ENCODE measurements at places on chromosomes 1 and 21. TPM values are rescaled to one million over a fixed set of nuclear protein-coding genes. Genes with fewer than 3 reads are reported as not detected.

DNA sequence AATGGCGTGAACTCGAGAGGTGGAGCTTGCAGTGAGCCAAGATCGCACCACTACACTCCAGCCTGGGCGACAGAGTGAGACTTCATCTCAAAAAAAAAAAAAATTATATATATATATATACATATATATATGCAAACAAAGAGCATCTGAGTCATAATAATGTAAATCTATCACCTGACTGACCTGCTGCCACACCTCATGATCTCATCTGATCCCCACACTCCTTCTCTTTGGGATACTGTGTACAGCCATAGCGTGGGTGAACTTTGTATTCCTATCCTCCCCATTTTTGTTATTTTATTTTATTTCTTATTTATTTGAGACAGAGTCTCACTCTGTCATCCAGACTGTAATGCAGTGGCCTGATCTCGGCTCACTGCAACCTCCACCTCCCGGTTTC lies 2.6 kb upstream of the HDAC1 start:
- no peaks in the 10 kb centered on the region for H3K36me3 ChIP-seq
- no peak for DNase-seq
- H3K27ac ChIP-seq = no peak overlapping the region

CTSS gene
- 40.9 TPM for total RNA-seq

DNA sequence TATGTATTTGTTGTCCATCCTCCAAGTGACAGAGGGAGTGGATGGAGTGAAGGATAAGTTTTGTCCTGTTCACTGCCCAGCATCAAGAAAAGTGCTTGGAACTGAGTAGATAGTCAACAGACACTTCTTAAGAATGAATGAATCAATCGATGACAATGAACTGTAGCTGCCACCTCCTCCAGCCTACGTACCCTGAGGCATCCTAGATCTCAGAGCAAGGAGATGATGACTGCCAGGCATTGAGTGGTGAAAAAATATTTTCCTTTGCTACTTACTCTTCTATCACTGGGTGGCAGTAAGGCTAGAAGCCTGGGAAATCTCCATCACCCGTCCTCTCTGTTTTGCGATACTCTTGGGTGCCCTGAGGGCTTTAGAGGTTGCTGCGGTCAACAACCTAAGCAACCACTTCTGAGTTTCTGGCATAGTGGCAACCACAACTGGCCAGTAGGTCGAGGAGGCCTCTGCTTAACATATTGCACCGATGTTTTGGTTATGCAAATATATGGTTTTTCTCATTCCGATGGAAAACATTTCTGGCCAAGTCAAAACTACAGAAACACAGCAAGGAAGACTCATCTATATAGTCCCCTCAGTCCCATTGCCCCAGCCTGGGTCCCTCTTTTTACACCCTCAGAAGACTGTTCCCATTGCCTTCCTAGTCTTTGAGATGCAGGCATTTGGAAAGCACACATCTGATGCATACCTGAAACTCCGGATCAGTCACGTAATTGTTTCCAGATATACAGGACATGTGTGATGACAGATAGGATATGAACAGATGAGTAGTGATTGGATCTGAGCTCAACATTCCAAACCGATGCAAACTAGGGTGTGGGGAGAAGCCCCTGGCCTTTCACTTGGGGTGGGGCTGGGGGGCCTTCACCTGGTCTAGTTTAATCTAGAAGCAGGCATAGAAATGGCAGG lies 136.8 kb downstream of the RUNX1 start:
- H3K27ac ChIP-seq = no peak overlapping the region
- H3K4me1 ChIP-seq = peaks cover 9% of the 10 kb centered on the region
- no peaks in the 10 kb centered on the region for H3K36me3 ChIP-seq

GRCh38 chr21:44927587-44928461 lies 7.1 kb upstream of the ITGB2 start:
- H3K4me3 ChIP-seq = no peak overlapping the region
- peaks cover 29% of the 10 kb centered on the region for H3K4me1 ChIP-seq
- DNase-seq = no peak
- peaks cover 20% of the 10 kb centered on the region for H3K27me3 ChIP-seq
- no peak overlapping the region for H3K27ac ChIP-seq

HRNR gene
- not detected for total RNA-seq

DNA sequence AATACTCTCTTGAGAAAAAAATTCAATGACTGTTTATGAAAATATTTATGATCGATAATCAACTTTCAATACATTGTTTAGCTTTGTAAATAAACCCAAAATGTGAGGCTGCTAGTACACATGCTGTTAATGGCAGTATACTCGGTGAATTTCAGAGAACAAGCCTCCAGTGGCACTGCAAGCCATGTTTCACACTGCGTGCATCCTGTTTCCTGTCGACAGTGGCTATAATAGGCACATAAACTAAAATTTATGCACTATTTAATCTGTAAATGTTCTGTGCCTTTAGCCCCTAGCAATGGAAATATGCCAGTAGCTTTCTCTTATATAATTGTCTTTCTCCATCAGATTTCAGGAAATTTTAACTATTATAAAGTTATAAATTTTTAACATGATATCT lies 26.3 kb upstream of the RGS18 start:
- no peak overlapping the region for H3K4me3 ChIP-seq
- H3K4me1 ChIP-seq = no peaks in the 10 kb centered on the region
- H3K27ac ChIP-seq = no peak overlapping the region
- no peaks in the 10 kb centered on the region for H3K27me3 ChIP-seq

DNA sequence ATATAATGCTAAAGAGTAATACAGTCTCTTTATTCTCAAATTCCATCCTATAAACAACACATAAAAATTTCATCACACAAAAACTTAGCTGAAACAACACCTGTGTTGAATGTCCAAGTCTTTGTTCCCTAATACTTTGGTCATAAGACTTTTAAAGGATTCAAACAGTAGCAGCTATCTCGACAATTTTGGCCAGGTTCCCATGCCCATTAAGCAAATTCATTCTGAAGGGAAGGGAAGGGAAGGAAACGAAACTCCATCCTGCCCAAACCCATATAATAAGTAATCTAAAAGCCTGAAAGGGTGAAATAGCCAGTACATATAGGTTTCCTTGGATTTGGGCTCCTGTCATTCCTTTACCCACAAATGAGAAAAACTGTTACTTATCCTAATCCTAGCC lies 7.5 kb downstream of the IVNS1ABP start:
- no peak overlapping the region for H3K27ac ChIP-seq
- H3K4me3 ChIP-seq = no peak overlapping the region
- DNase-seq = no peak
- peaks cover 25% of the 10 kb centered on the region for H3K4me1 ChIP-seq

GRCh38 chr1:2320760-2321667 lies 70.3 kb downstream of the MORN1 start:
- H3K36me3 ChIP-seq = no peaks in the 10 kb centered on the region
- H3K4me3 ChIP-seq = no peak overlapping the region
- H3K27ac ChIP-seq = peak overlapping the region; percentile 93
- H3K4me1 ChIP-seq = peaks cover 42% of the 10 kb centered on the region
- no peak for DNase-seq

DNA sequence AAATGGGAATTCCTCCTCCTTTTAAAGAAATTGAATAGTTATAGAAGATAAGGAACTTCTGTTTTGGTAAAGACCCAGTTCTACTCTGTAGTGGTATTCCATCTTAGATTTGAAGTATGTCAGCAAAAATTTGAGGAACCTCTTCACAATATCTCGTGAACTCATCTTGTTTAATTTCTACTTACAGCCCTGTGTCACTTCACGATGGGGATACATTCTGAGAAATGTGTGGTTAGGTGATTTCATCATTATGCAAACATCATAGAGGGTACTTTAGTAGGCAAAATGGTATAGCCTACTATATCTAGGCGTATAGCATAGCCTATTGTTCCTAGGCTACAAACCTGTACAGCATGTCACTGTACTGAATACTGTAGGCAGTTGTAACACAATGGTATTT lies 36.0 kb downstream of the ALG6 start:
- peaks cover 22% of the 10 kb centered on the region for H3K36me3 ChIP-seq
- no peak overlapping the region for H3K27ac ChIP-seq
- no peak for DNase-seq
- H3K27me3 ChIP-seq = no peaks in the 10 kb centered on the region
- H3K4me1 ChIP-seq = no peaks in the 10 kb centered on the region

DNA sequence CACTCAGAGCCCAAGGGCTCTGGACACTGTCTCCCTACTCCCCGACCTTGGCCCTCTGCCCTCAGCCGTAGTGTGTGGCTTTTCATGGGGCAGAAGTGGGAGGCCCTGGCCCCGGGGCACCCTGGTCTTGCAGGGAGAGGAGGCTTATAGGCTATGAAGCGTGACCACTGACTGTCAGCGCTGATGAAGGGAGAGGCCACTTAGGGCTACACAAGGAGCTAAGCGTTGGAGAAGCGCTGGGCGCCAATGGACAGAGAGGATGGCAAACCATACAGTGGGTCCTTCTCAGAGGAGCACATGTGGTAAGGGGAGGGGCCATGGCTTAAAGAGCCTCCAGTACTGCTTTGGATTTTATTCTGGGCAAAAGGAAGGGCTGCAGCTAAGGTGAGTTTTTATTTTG lies 7.9 kb downstream of the CRABP2 start:
- no peak overlapping the region for H3K4me3 ChIP-seq
- no peaks in the 10 kb centered on the region for H3K27me3 ChIP-seq
- H3K27ac ChIP-seq = no peak overlapping the region
- DNase-seq = no peak

DNA sequence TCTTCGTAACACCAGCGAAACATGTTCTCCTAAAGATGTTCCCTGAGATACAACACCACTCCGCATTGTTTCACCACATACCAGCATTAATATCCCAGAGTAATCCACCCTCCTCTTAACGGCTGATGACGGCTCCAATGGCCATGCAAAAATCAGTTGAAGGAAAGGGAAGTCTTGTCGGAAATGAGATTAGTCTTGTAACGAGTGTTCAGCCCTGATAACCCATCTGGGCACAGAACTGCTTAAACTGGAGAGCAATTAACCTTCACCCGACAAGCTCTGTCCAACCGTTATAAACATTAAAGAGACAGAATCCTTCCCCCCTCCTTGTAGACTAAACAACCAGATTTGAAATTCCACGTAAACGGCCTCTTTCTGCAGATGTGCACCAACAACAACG lies 21.9 kb downstream of the ERG start:
- no peaks in the 10 kb centered on the region for H3K36me3 ChIP-seq
- peak overlapping the region; percentile 47 for H3K27ac ChIP-seq
- peaks cover 8% of the 10 kb centered on the region for H3K4me1 ChIP-seq
- peaks cover 7% of the 10 kb centered on the region for H3K27me3 ChIP-seq

GRCh38 chr1:25482211-25482610 lies 51.5 kb downstream of the MACO1 start:
- H3K4me1 ChIP-seq = peaks cover 42% of the 10 kb centered on the region
- peaks cover 14% of the 10 kb centered on the region for H3K36me3 ChIP-seq
- H3K4me3 ChIP-seq = no peak overlapping the region
- no peaks in the 10 kb centered on the region for H3K27me3 ChIP-seq

DNA sequence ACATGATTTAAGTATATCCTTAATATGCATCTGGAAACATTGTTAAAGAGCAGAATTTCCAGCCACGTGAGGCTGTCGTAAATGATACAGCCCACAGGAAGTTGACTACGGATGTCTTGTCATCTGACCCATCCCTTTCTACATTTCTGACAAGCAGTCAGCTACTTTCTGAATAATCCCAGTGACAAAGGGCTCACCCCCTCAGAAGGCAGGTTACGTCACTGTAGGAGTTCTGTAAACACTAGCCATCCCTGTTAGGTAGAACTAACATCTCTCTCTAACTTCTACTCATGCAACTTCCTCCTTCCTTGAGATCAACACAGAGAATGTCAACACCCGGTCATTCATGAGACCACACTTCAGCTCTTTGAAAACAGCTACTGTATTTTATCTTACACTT lies 259.2 kb downstream of the GREM2 start:
- no peak overlapping the region for H3K27ac ChIP-seq
- DNase-seq = no peak
- no peaks in the 10 kb centered on the region for H3K36me3 ChIP-seq
- H3K4me1 ChIP-seq = peaks cover 9% of the 10 kb centered on the region
- H3K4me3 ChIP-seq = no peak overlapping the region
- H3K27me3 ChIP-seq = no peaks in the 10 kb centered on the region

All from esophagus muscularis mucosa (tissue), 4 donors.